EH (cell line): ENCODE measurements at places on chromosomes 4 and X.

DNA sequence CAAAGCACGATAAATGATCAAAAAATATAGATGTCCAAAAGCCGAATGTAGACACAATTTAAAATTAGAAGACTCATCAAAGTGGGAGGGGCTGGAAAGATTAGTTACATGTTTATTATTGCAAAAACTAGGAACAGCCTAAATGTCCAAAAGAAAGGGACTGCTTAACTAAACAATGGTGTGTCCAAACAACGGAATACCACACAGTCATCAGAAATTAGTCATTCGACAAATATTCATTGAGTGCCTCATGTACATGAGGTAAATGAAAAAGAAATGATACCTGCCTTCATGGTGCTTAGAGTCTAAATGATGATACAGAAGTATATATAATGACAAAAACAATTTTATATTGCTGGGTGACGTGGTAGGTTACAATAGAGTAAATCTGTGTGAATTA lies 139.7 kb downstream of the MAML3 start:
- DNase-seq, result peak; percentile 6

DNA sequence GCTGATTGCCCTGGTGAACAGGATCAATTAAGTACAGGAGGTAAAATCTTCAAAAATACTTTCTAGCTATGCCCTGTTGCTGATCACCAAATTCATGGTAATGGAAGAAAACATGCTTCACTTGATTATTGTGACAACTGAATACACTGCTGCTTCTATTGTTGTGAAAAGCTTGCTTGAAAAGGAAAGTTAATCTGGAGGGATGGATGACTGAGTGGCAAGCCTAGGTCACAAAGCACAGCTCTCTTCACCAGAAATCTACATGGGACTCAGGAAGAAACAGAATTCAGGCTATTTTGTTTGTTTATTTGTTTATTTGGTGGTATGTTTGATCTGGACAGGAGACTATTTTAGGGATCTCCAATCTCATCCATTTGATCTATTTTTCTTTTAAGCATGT lies 182.0 kb downstream of the MGST2 start:
- DNase-seq, result no peak

- peak; percentile 39 for DNase-seq
These were observed 262.7 kb downstream of the IL15 start for GRCh38 chr4:141899103-141899502.

- peak; percentile 38 for DNase-seq
These were observed 19.1 kb upstream of the FRYL start for GRCh38 chr4:48799157-48799556.

GRCh38 chr4:139866276-139866962 lies 200.8 kb downstream of the MGST2 start:
- DNase-seq, result no peak

DNA sequence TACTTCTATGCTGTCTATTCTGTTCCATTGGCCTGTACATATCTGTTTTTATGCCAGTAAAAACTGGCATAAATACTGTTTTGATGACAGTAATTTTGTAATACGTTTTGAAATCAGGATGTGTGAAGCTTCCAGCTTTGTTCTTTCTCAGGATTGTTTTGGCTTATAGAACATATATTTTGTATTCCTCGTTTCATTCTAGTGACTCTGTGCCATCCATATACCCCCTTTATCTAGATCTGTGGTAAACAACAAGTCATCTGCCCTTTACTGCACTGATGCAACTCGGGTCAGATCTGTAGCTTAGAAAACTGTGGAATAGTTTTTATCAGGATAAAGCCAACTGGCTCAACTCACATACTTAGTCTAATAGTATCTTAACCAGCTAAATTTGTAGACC lies 233.7 kb downstream of the PRDM5 start:
- DNase-seq, result no peak

DNA sequence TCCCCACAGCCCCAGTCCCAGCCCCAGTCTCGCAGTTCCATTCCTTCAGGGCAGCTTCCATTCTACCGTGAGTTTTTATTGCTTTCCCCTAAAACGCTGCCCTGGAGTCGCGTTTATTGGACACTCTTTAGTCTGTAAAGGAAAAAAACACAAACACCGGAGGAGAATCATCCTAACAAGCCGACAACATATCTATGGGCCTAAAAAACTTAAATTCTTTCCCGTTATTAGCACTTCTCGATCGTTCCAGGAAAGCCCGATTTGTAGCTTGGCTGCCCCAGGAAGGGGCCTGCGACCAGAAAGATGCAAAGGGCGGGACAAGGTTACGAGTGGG lies 178.5 kb downstream of the CBR4 start:
- no peak for DNase-seq

- DNase-seq, result no peak
These were observed 4.1 kb downstream of the ATP1B4 start for GRCh38 chrX:120365968-120366367.

DNA sequence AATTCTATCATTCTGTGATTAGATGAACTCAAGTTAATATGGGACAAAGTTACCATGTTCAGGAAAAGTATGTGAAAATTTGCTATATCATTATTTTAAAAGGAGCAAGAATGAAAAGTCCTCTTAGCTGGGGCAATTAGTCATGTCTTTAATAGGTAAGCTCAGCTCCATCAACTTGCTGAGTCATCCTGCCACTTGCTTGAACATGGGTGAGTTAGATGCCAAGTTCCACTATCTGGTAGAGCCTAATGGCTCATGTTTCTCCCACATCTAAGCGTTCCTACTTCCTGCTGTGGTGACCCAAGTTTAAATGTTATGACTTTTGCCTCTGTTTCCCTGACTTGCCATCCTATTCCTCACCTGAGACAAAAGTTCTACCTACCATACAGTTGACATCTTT lies 276.8 kb downstream of the ZNF674 start:
- DNase-seq, result peak; percentile 65

DNA sequence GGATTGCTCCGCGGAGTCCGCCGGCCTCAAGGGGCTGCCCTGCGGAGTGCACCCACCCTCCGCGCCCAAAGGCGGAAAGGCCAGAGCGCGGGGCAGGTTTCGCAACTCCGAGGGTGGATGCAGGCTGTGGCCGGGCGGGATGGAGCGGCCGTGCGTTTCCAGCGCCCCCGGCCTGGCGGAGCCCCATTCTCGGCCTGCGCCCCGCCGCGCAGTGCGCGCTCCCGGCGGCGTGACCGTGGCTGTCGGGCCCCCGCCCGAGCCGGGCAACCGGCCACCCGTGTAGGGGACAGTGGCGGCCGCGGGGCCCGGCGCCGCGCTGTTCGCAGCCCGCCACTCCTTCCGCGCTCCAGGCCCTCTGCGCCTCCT lies 331 bp downstream of the SETD7 start:
- peak; percentile 48 for DNase-seq

GRCh38 chr4:110518889-110519490 lies 43.0 kb downstream of the ENPEP start:
- DNase-seq, result peak; percentile 42

- DNase-seq, result no peak
These were observed 313.2 kb downstream of the PACRGL start for GRCh38 chr4:21013501-21013900.

- DNase-seq, result peak; percentile 61
These were observed 3.0 kb upstream of the CITED1 start for GRCh38 chrX:72308566-72309296.

DNA sequence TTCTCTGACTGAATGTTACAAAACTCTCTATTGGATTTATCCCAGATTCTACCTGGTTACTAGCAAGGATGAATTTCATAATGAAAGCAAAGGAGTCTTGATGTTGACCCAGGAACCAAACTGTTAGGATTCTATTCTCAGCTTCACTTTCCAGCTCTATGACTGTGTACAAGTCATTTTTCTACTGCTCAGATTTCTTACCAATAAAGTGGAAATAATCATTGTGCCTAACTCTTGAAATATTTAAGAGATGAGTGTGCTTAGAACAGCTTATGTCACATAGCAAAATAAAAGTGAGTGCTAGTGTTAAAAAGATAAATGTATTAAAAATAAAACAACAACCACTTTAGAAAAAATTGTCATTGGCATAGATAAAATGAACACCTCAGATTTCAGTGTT lies 45.6 kb downstream of the EPHA5 start:
- DNase-seq, result peak; percentile 5

GRCh38 chrX:18291006-18291545 lies 63.4 kb downstream of the SCML2 start:
- DNase-seq, result peak; percentile 11

DNA sequence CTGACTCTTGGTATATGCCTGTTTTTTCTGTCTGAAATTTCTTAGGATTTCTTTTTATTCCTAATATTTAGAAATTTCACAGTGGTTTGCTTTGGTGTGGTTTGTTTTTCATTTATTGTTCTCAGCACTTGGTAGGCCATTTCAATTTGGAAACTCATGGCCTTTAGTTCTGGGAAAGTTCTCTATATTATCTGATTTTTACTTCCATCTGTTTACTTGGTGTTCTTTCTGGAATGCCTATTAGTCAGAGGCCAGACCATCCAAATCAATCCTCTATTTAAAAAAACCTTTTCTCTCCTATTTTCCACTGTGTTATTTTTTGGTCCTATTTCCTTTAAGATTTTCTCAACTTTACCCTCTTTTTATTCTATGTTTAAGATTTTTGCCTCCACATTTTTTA lies 188.1 kb upstream of the SFRP2 start:
- no peak for DNase-seq

- DNase-seq, result no peak
These were observed 525.5 kb upstream of the BOD1L1 start for GRCh38 chr4:14152834-14153519.

DNA sequence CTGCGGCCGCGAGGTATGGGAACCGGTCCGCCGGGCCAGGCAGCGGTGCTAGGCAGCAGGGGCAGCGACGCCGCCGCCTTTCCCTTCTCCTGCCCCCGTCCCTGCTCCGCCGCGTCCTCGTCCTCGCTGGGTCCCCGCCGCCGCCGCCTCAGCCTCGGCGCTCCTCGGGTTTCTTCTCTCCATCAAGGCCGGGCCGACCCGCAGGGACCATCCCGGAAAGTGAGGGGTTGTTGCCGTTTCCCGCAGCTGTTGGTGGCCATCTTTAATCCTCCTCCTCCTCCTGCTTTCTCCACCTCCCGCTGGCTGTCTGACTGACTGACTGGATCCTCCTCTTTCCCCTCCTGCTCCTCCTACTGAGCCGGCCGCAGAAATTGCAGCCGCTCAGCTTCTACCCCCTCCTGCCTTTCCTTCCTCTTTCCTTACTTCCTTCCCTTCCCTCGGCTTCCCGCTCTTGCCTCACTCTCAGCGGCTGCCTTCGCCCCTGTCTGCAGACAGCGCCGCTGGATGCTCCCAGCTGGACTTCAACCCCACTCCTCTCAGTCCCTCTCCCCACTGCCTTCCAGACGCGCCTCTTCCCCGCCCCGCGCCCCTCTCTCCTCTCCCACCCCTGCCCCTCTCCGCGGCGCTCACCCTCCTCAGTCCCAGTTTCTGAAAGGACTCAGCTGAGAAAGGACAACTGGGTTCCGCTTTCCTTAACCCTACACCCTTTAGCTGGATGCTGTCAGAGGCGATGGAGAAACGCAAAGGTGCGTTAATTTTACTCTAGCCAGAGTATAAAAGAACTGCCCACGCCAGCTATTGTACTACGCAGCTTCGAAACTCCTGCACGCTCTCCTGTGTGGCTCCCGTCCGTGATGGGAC lies at the start of gene WDFY3:
WDFY3 (minus strand) TSS at position 309 of the 861 bp plus-strand sequence. CDS start 106,099 bp downstream, outside the sequence.
- DNase-seq, result peak; percentile 95

DNA sequence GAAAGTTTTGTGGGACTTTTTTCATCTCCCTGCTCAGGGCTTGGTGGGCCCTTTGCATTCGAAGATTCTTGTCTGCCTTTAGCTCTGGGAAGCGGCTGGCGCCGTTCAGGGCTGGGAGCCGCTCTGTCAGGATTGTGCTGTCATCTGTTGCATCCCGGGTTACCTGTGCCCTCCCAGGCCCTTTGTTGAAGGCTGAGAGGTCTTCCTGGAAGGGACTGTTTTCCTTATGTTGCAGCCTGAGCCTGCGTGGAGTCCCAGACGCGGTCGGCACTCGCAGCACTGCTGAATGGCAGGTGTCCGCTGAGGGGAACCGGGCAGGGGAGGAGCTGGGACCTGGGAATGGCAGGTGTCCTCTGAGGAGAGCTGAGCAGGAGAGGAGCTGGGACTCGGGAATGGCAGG lies 15.9 kb downstream of the RGS12 start:
- no peak for DNase-seq

GRCh38 chr4:90580326-90580725 lies 453.1 kb downstream of the CCSER1 start:
- no peak for DNase-seq

DNA sequence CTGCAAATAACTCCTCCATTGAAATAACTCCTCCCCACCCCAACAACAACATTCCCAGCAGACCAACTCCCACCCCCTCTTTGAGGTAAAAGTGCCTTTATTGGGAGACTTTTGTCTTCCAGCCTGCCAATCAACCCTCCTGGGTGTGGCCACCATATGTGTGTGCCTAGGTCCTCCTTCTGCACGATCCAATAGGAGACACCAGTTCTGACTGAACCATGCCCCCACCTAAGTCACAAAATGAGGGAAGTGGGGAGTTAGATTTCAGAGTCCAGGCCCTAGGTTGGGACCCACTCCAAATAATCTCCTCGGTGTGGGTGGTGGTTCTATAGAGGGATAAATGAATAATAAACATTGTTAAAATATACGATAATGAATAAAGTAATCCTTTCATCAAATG lies 3.0 kb downstream of the PLP2 start:
- DNase-seq, result peak; percentile 7

- DNase-seq, result no peak
These were observed 7.7 kb downstream of the ENOX2 start for GRCh38 chrX:130895299-130895698.

- no peak for DNase-seq
These were observed 45.9 kb upstream of the VEGFD start for GRCh38 chrX:15430076-15430475.

DNA sequence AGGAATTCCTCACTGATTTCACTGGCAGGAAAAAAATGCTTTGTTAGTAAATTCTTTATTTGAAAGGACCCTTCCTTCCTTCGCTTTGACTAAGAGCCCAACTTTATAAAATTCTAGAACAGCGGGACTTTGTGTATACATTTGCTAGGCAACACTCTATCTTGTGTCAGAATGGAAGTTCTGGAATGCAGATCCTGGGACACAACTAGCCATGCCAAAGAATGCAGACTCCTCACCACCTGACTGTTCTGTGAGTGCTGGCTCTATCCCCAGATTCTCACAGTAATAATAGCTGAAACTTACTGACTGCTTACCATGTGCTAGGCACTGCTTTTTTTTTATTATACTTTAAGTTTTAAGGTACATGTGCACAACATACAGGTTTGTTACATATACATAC lies 73.3 kb upstream of the ZDHHC15 start:
- DNase-seq, result peak; percentile 0

DNA sequence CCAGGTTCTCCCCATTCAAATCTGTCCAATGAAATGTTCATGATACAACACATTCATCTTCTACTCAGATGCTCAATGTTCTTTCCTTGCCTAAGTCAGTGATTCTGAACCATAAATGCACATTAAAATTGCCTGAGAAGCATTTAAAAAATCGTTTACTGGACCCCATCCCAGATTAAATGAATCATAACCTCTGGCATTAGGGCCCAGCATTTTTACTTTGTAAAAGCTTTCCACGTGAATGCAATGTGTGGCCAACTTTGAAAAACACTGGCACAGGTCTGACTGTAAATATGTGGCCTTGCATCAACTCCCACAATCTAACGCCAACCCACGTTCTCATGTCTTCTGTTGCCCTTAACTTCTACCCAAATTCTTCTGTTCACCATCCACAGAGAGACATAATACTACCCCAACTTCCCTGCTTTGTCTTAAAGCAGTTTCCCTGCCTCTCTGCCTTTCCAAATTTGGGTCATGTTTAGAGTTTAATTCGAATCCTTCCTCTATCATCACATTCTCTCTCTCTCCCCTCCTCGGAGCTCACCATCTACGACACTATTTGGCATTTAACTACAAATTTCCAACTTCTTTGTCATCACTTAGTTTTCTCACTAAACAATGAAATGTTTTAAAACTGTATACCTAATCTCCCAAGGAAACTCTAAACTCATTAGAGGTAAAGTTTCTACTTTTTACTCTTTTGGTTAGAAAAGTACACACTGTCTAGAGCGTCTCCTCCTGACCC lies 78.7 kb downstream of the PRKG2 start:
- DNase-seq, result peak; percentile 73
